NCI-H460 (cell line): ENCODE measurements at places on chromosomes 6 and 20. TPM values are rescaled to one million over a fixed set of nuclear protein-coding genes. Genes with fewer than 3 reads are reported as not detected.

The ABHD16B gene
- not detected in 2 replicates for total RNA-seq

The FERMT1 gene
- total RNA-seq = 12.0 and 12.9 TPM in 2 replicates

The OXT gene
- total RNA-seq = not detected in 2 replicates

The DEK gene
- 141 and 150 TPM in 2 replicates for total RNA-seq

The ZFP57 gene
- total RNA-seq = not detected in 2 replicates

The SAMD3 gene
- not detected in 2 replicates for total RNA-seq

The PRSS35 gene
- not detected in 2 replicates for total RNA-seq

The TTI1 gene
- 25.1 and 27.3 TPM in 2 replicates for total RNA-seq

The SAMD5 gene
- total RNA-seq = 11.5 and 12.7 TPM in 2 replicates

The GDAP1L1 gene
- total RNA-seq = not detected in 2 replicates

The POU5F1 gene
- not detected in 2 replicates for total RNA-seq

The PERP gene
- total RNA-seq = 87.1 and 90.5 TPM in 2 replicates

The HLA-DOA gene
- total RNA-seq = not detected in 2 replicates

The TRAM2 gene
- 12.1 and 13.1 TPM in 2 replicates for total RNA-seq

The SIRPA gene
- total RNA-seq = 5.7 and 6.2 TPM in 2 replicates

The OVOL2 gene
- total RNA-seq = not detected in 2 replicates
